NCI-H2081 (cell line): ENCODE measurements at places on chromosomes 1 and 21.

- peak; percentile 46 for DNase-seq
Observed at GRCh38 chr1:203649999-203650836, 23.6 kb downstream of the ATP2B4 start.

GRCh38 chr1:226677027-226678020 is 61.8 kb downstream of the ITPKB start:
- DNase-seq, result peak; percentile 46

GRCh38 chr1:31443673-31444072 is 30.7 kb downstream of the SERINC2 start:
- DNase-seq, result no peak

DNA sequence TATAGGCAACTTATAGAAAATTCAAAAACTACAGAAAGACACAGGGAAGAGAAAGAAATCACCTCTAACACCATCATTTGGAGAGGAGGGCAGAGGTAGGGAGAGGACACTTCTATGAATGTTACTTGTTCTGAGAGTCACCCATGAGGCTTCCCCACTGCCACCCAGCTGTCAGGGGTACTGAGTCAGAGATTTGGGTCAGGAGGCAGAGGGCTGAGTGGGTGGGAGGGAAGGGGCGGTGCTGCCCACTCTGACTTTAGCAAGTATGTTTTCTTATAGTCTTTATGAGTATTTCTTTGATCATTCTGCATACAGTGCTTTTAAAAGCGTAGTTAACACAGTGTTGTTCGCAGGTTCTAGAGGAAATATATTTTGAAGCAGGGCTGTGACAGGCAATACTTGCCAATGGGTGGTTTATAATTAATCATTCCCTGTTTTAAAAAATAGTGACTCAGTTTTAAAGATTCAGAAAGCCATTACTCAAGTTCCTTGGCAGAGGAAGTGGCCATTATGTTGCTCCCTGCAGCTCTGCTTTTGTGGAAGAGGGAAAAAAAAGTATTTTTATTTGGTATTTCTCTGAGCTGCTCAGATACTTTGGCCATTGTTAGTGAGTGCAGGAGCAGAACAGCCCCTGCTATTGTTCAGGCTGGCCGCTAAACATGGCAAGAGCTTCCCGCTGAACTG is 18.3 kb downstream of the IL6R start:
- DNase-seq, result no peak

DNA sequence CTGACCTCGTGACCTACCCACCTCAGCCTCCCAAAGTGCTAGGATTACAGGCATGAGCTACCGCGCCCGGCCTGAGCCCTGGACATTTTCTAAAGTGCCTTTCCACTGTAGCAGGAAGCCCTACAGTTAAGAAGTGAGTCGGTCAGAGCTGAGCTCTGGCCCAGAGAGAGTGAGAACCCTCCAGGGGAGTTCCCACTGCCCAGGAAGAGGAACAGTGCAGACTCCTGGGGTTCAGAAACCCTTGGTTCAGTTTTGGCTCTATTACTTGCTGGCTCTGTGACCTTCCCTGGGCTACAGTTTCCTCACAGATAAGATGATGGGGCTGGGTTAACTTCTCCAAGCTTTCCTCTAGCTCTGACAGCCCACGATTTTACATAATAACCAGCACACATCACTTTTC is 20.9 kb downstream of the SLC9A1 start:
- no peak for DNase-seq

DNA sequence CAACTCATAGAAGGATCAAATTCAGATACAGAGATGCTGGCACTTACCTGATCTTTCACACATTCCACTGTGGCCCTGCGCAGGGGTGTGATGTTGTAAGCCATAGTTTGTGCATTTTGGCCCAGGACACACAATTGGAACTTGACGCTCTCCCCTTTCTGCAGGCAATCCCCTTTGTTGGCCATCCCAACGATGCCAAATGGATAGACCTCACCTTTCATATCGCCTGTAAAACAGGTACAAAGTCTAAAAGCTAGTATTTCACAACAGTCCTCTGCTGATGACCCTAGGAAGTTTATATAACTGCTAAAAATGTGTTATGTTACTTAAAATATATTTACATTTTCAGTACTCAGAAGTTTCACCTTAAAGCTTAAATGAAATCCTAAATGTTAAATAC is 3.9 kb upstream of the NRAS start:
- DNase-seq, result no peak

GRCh38 chr1:15849775-15850324 is 2.3 kb downstream of the SPEN start:
- peak; percentile 83 for DNase-seq

DNA sequence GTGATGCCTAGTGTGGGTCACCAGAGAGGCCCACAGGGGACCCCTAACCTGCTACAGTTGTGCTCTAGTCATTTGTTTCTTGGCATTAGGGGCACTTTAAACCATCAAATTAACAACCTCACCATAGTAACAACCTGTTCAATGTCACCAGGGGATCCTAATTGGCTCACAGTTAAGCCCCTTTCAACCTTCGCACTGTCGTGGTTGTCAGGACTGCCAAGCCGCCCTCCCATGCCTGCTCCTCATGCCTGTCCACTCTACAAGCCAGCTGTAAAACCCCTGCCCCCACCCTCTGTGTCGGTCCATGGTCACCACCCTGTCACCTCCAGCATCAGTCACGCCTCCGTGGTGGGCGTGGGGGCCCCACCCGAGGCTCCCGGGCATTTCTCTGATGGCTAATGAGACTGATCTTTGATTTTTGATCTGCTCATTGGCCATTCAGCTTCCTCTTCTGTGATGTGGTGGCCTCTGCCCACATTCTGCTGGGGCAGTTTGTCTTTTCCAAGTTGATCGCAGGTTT is 96.6 kb downstream of the WDR4 start:
- no peak for DNase-seq

DNA sequence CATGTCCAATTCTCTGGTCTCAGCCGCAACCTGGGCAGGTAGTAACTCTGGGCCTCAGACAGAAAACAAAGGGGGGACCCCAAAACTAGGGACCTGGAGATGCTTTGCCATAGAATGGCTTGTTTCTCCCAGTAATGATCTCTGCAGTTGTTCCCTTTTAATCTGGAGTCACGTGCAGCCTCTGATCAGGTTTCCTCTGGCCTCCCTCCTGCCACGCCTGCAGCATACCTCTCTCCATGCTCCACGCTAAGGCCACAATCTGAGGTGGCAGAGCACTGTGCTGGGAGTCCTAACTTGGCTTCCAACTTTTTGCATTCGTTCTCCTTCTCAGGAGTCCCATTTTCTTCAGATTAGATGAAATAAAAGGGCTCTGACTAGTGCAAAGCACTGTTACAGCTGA is 1.9 kb downstream of the PABPC4 start:
- peak; percentile 42 for DNase-seq

DNA sequence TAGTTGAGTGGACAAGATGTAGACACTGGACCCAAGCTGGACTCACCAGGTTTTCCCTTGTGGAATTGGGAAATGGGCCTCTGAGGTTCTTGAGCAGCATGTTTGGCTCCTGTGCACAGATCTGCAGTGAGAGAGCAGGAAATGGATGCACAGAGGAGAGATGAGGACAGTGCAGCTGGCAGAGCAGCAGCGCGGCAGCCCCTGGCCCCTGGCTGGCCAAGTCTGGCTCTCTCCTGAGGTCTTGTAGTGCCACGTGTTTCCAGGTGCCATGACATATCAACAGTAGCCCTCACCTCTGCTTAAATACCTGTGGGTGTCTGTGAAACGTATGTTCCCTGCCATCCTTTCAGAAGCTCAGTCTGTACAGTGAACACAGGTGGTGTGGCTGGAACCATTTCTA is 19.2 kb upstream of the BCL10 start:
- no peak for DNase-seq

DNA sequence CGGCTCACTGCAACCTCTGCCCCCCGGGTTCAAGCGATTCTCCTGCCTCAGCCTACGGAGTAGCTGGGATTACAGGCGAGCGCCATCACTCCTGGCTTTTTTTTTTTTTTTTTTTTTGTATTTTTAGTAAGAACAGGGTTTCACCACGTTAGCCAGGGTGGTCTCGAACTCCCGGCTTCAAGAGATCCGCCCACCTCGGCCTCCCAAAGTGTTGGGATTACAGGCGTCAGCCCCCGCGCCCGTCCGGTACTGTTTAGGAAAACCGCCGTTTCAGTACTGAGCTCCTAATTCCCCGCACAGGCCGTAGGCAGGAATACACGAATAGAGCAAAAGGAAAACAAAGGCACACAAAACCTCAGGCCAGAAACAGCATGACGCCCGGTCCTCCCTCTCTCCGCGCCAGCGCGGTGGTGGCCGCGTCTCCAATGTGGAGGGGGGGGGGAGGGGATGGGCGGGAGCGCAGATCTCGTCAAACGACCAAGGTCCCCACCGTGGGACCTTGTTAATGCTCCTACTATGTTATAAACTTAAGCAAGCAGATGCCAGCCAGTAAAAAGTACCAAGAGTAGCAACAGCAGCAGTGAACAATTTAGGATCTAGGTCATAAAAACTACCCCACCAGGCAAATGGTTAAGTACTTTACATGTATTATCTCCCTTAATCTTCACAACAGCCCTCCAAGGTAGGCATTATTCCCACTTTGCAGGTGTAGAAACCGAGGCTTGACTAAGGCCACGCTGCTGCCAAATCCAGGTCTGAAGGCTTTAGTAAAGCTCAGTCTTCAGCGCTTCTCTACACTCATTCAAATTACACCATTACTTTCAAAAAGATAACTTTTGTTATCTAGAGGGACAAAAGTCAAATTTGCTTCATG is 648 bp upstream of the ADAR start:
- peak; percentile 84 for DNase-seq

DNA sequence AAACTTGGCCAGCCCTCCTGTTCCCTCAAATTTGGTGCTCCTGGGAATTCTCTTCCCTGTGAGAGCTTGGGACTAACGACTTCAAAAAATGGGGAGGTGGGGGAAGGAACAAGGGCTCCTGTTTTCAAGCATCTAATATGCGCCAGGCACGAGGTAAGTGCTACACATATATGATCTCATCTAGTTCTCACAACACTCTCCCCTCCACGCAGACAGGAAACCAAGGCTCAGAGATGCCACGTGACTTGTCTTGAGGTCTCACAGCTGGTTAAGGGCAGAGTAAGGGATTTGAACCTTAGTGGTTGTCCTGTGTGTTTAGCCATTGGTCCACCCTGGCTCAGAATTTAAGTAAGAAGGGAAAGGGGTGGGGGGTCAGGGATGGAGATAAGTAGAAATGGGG is 125.9 kb downstream of the DMRTB1 start:
- DNase-seq, result no peak

DNA sequence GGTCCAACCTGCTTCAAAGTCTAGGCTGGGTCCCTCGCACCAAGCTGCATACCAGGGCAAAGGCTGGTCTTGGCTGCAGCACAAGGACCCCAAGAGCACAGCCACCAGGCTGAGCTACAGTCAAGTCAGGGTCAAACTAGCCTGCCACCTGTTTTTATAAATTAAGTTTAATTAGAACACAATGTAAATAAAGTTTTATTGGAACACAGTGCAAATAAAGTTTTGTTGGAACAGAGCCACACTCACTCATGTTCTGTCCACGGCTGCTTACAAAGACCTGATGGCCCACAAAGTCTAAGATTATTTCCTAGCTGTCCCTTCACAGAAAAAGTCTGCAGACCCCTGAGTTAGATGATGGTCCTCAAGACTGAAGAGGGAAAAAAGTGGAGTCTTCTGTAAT is 66.2 kb downstream of the MRPL37 start:
- DNase-seq, result no peak

DNA sequence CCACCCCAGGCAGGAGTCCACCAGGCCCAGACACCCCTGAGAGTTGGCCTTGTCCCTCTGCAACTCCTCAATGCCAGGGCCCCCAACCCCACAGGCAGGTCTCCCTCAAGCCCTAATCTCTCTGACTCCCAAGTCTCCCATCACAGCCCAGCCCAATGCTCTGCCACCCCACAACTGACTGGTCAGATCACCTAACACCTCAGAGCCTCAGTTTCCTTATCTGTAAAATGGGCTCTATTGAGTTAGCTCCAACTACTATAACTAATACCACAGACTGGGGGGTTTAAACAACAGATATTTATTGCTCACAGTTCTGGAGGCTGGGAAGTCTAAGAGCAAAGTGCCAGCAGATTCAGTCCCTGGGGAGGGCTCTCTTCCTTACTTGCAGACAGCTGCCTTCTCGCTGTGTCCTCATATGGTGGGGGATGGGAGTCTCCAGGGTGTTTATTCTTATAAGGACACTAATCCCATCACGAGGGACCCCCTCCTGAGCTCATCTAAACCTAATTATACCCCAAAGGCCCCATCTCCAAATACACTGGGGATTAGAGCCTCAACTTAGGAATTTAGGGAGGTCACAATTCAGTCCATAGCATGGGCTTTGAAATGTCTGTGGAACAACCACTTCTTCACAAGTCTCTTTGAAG is 34.9 kb upstream of the ZC3H12A start:
- DNase-seq, result no peak

DNA sequence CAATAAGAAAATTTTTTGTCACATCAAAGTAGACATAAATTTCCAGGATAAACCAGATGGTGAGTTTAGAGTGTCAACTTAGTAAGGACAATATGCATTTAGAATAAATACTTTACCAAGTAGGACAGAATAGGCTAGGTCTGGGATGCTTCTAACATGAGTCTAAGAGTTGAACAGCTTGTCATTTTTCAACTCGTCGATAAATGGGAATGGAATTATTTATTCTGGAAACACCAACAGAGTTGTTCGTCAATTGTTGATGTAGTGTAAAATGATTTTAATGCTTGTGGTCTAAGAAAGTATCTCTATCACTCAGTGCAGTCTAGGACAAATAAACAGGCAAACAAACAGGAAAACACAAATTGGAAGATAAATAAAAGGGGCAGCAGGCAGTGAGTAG is 358.4 kb upstream of the ST6GALNAC5 start:
- no peak for DNase-seq

DNA sequence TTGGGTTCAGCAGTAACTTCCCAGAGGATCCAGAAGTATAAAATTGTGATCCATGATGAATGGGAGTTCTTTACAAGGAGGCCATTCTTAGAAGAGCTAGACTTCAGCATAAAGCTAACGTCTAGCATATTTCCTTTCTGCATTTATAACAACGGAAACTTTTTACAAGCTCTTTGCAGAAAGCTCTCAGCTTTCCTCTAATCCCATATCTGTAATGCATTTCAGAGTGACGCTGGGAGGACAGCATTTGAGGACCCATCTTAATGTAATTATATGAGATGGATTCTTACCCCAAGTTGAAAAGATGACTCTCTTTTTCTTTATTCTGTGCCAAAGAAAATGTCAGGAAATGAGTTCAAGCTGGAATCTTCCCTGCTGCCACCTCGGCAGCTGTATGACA is 132.0 kb upstream of the CACHD1 start:
- no peak for DNase-seq

DNA sequence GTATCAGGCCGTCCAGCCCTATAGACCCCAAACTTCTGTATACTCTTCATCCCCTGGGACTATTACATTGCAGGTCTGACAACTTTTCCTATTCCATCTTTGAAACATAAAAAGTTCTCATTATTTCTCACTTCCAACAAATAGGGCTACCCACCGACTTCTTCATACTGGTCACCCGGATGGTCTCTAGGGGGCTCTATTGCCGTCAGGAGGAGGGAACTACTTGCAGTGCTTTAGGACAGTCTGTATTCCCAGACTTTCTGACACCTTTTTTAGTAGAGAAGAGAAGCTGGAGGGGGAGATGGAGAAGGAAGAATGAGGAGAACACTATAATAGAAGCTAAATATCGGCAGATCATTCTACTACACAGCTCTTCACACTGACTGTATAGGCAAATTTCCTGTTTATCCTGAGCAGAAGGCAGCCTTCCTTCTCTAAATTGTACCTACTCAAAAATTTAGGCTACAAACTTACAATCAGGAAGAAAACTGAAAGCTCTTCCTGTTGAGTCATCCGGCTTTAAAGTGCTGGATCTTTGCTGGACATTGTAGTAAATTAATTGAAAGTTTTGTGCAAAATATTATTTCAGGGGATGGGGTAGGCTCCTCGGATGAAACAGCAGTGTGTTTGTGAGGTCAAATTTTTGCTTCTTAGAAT is 54.6 kb downstream of the CDC7 start:
- DNase-seq, result no peak

- no peak for DNase-seq
Observed at GRCh38 chr1:53732912-53733317, 6.0 kb downstream of the GLIS1 start.
